ENCODE measurements at places on chromosomes 12 and 14. TPM values are rescaled to one million over a fixed set of nuclear protein-coding genes. Genes with fewer than 3 reads are reported as not detected.

SMIM41 gene
- not detected for total RNA-seq

ALX1 gene
- 9.5 TPM for total RNA-seq

APOLD1 gene
- 1.9 TPM for total RNA-seq

KRT85 gene
- 0.28 TPM for total RNA-seq

DNA sequence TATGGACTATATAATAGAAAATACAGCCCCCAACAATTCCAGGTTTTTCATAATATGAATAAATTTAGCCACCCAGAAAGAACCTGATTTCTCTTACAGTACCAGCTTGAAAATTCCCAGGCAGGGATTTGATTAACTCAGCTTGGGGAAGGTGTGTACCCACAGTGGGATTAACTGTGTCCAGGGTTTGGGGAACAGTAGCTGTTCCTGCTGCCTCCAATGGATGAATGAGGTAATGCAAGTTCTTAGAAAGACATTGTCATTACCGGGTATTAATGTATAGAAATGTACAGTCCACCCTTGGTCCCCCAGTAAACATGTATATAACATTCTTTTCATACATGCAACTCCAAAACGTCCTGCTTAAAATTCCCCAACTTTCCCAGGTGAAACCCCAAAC lies 115.6 kb downstream of the LRIG3 start:
- no peak for ATAC-seq

GRCh38 chr12:132433641-132434395 lies 56.1 kb upstream of the FBRSL1 start:
- ATAC-seq, result no peak

- no peak for ATAC-seq
Measured at GRCh38 chr12:122099280-122099749, 20.8 kb downstream of the MLXIP start.

DNA sequence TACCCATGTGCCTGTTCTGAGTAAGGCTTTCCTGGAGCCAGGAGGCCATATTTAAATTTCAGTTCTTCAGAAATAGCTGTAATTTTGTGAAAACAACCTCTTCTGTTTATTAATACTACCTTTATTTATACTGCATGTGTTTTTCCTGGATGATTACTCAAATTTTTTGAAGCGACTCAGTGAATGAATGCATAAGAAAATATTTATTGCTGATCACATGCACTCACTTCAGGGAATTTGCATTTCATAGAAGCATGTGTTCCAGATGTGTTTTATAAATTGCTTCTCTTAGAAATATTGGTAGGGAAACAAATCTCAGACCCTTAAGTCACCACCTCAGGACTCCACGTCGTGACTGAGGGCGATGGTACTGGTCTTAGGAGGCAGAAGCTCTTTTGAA lies 21.8 kb upstream of the DCN start:
- ATAC-seq, result no peak

DNA sequence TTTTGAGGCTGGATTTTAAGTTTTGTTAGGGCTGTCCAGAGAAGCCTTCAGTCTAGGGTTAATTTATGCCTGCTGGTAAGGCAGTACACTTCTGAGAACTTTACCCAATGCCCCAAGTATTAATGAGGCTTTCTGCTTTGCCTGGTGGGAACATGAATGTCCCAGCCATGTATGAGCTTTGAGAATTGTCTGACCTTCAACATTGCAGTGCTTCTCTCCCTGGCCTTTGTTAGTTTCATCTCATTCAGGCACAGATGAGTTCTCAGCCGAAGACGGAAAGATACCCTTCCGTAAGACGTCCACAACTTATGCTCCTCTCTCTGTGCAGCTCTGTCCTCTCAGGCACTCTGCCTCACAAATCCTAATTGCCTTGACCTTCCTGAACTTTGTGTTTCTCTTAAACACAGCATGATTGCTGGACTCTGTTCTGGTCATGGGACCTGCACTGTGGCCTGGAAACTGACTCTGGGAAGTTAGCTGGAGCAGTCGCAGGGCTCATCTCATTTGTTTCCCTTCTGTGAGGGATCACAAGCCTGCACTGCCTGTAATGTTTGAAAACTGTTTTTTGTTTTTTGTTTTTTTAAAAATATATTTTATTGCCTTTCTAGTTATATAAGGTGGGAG lies 15.7 kb downstream of the CHPT1 start:
- ATAC-seq, result peak; percentile 30

DNA sequence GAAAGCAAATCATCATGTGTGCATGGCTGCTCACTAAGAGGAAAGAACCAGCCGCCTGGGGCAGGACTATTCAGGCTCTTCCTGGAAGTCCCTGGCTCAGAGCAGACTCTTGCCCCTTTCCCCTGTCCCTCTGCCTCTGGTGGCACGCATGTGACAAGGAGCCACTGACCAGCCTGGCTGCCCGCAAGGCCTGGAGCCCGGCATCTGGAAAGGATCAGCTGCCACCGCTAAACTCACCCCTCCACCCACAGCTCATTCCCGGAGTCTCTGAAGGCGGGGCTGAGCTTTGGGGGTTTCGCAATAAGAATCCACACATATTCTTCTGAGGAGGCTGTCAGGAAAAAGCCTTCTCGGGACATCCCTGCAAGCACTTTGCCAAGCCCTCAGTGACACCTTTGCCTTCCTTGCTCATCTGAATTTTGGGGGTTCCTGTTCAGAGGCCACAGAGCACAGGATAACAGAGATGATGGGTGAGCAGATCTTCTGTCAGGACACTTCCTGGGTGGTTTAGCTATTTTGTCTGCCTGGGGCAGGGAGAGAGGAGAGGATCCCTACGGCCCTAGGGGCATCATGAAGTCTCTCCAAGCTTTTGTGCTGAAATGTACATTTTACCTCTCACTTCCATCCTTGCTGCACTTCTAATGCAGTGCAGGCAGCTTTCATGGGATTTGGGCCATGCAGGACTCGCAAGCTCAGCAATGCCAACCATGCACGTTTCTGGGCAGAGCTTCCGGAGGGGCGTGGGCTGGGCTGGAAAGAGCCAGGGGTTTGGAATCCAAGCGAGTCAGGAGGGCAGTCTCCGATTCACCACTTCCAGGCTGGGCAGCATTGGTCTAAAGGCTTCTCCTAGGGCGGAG lies 124.8 kb upstream of the MAP1LC3B2 start:
- ATAC-seq, result peak; percentile 98

GRCh38 chr12:52528641-52529143 lies 8.5 kb upstream of the KRT5 start:
- no peak for ATAC-seq

- no peak for ATAC-seq
Measured at GRCh38 chr14:87081004-87081403, 912.0 kb downstream of the GALC start.

GRCh38 chr14:69152902-69153151 lies at the start of gene DCAF5:
Gene DCAF5, minus strand, starts transcription at chr14:69153119. Its CDS starts 141 bp downstream, at chr14:69152978.
- ATAC-seq, result no peak

DNA sequence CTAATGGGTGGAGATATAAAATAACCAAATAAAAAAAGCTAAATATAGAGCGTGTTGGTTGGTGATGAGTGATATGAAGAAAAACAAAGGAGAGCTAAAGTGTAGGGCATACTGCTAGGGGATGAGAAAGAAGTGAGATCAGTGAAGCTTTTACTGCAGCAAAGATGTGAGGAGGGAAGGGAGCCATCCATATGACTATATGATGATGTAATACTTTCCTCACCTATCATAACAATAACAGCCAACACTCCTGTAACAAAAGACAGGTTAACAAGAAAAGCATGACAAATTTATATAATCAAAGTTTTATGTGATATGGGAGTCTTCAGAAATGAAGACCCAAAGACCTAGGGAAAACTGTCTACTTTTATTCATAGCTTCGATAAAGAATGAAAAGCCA lies 57.4 kb upstream of the LRFN5 start:
- ATAC-seq, result no peak
